ENCODE measurements at places on chromosomes 4 and X. TPM values are rescaled to one million over a fixed set of nuclear protein-coding genes. Genes with fewer than 3 reads are reported as not detected.

Gene FRAS1
- 47.7 TPM for total RNA-seq

Gene SERTM2
- 1.7 TPM for total RNA-seq

Gene RASGEF1B
- total RNA-seq, result 17.1 TPM

Gene SMS
- 139 TPM for total RNA-seq

Gene CCNB3
- total RNA-seq, result 0.48 TPM

Gene MAGIX
- total RNA-seq, result 0.24 TPM

Gene RHOXF1
- total RNA-seq, result not detected

Gene MAGEA9B
- not detected for total RNA-seq

Gene ESX1
- total RNA-seq, result not detected

Gene HTN1
- total RNA-seq, result 4.1 TPM

Gene GPRASP2
- 14.9 TPM for total RNA-seq

Gene USP51
- total RNA-seq, result 0.96 TPM

Gene CXCL10
- not detected for total RNA-seq

Gene ARHGAP36
- total RNA-seq, result not detected

Gene TLR6
- 13.5 TPM for total RNA-seq

Gene CXXC4
- 9.6 TPM for total RNA-seq

Gene RTL3
- 0.24 TPM for total RNA-seq

Gene SLIT2
- 19.5 TPM for total RNA-seq

Gene CENPU
- total RNA-seq, result 13.2 TPM

Gene HNRNPD
- 39.7 TPM for total RNA-seq

Gene AFM
- not detected for total RNA-seq

Gene NALF2
- total RNA-seq, result 0.24 TPM

Gene TLR1
- 27.9 TPM for total RNA-seq

Gene ZMAT1
- total RNA-seq, result 13.0 TPM

All from umbilical cord (tissue), 2 donors.